ENCODE measurements at places on chromosomes 16 and 17.

GRCh38 chr16:58490065-58490464 is 9.9 kb upstream of the NDRG4 start:
- DNase-seq = no peak

- DNase-seq = no peak
These were observed 416.4 kb downstream of the CDH11 start for GRCh38 chr16:64705443-64705842.

DNA sequence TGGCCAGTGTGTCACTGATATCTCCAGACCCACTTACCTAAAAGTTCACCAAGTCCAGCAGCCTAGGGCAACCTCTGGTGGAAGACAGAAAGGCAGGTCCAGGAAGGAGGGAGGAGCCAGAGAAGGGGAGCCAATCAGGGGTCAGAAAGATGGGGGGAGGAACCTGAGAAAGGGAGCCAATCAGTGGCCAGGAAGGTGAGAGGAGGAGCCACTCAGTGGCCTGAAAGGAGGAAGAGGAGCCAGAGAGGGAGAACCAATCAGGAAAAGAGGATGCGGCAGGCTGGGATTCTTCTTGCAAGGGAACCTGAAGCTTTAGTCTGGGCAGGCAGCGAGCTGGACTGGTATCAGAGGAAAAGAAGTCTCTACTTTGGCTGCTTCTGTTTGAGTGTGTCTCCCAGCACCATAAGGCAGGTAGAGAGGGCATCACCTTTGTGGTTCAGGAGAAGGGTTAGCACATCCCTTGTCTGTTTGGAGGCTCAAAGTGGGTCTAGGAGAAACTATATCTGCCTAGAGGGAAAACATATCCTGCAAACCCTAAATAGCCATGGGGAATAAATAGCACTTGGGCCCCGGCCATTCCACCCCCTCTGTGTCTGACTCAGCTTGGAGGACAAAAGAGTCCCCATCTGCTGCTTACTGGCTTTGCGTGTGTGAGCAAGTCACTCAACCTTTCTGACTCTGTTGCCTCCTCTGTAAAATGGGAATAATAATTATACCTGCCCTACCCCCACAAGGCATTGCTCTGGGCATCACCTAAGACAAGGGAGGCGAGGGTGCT is 43.4 kb upstream of the CRHR1 start:
- DNase-seq = peak; percentile 79

DNA sequence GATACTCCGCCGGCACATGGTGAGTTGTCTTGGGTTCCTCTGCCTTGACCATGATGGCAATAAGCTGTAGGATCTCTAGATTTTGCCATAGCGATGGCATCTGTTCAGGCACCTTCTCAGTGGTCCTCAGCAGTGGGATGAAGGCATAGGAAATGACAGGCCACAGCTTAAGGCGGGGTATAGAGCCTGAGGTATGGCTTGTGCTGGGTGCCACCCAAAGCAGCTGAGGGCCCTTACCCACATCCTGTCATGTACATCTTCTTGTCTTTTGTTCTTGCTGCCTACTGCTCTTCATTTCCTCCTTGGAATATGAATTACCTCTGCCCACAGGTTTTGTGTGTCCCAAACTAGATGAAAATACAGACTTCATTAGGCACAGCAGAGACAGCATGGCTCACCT is 29.5 kb downstream of the KAT7 start:
- no peak for DNase-seq

- no peak for DNase-seq
These were observed 15.8 kb downstream of the MYL4 start for GRCh38 chr17:47224966-47225365.

Measured in SK-N-DZ (cell line).